Activated CD4-positive, alpha-beta T cell treated with anti-CD3 and anti-CD28 coated beads for 36 hours (primary cell): ENCODE measurements at places on chromosomes 12 and 14. TPM values are rescaled to one million over a fixed set of nuclear protein-coding genes. Genes with fewer than 3 reads are reported as not detected.
A peak's percentile ranks its signal among the peaks of the same experiment; 100 is the strongest.

GRCh38 chr12:29960122-29960521 is 176.4 kb upstream of the TMTC1 start:
- DNase-seq, result no peak

- DNase-seq, result no peak
Observed at GRCh38 chr12:44053549-44054127, 217.8 kb downstream of the TMEM117 start.

- DNase-seq, result no peak
Observed at GRCh38 chr14:84127495-84127894, 1402.4 kb upstream of the FLRT2 start.

DNA sequence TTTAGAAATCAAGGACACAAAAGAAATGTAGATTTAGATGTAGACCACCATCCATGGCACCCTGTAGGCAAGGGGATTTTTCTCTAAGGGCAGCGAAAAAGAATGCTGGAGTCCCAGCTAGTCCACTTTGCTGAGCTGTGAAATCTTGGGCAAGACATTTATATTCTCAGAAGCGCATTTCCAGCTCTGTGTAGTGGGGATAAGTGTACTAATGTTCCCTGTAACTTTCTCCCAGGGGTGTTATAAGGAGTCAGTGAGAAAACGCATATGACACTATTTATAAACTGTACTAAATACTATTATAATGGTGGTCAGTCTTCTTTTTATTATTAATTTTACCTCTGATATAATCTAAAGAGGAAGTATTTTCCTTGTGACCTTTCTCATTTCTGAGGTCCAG is 133.4 kb upstream of the FRMD6 start:
- DNase-seq, result no peak

GRCh38 chr14:35999294-35999693 is 173.2 kb downstream of the BRMS1L start:
- DNase-seq, result no peak

- DNase-seq, result peak; percentile 49
Observed at GRCh38 chr12:122023339-122024131, 1.9 kb downstream of the BCL7A start.

- DNase-seq, result no peak
Observed at GRCh38 chr14:59140106-59140843, 48.2 kb upstream of the DAAM1 start.

DNA sequence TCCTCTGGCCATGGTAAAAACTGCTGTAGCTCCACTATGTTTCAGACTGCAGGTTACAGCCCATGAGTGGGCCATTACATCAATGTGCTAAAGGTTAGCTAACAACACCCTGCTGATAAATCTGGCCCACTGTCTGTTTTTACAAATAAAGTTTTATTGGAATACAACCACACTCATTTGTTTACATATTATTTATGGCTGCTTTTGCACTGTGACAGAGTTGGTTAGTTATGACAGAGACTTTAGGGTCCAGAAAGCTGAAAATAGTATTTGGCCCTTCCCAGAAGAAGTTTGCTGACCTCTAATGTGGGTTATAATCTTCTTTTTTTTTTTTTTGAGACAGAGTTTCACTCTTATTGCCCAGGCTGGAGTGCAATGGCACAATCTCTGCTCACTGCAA is 134.2 kb upstream of the PWP1 start:
- no peak for DNase-seq

DNA sequence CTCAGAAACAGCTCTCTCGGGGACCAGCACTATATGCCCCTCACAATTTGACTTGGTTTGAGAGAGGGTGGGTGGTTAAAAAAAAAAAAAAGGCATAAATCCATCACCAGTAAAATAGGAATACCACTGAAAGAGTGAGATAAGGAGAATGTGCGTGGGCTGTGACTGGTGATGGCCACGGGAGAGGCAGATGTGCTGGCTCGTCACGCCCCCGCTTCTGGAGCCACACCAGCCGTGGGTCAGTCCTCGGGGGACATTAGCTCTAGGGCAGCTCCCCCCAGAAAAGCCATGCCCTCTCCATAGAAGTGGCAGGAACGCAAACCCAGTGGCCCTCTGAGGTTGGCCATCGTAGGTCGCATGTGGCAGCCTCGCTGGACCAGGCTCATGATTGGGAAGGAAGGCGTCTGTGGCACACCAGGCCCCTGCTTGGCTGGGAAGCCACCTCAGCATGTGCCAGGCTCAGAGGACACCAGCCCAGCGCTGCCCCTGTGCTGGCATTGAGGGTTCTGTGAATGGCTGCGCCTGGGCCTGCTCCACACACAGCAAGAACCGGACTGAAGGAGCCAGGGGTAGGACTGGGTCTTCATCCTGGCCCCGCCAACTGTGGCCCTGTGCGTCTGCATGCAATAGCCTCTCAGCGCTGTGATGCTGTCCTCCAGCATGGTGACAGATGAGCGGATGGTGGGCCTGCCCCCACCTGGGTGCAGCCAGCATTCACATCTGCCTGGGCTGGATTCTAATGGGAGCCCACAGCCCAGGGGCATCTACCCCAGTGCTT is 110.5 kb downstream of the PIWIL1 start:
- DNase-seq, result no peak

DNA sequence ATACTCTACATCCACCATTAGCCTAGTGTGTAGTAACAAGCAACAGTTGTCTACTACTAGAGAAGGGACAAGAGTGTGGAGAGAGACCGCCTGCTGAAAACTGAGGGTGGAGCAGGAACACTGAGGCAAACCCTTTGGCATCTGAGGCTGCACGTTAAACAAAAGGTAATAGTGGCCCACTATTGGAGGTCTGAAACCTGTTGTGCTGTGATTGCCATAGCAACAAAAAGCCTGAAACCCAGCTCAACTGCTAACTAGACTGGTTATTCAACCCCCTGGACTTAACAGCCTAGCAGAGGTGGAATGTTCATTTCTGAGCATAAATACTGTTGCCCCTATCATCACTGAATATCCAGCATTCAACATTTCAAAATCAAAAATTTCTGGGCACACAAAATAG is 43.0 kb downstream of the PPP4R4 start:
- no peak for DNase-seq

GRCh38 chr12:12616512-12617310 is 5.0 kb downstream of the CREBL2 start:
- no peak for DNase-seq

GRCh38 chr14:90722590-90722989 is 93.6 kb downstream of the TTC7B start:
- no peak for DNase-seq

DNA sequence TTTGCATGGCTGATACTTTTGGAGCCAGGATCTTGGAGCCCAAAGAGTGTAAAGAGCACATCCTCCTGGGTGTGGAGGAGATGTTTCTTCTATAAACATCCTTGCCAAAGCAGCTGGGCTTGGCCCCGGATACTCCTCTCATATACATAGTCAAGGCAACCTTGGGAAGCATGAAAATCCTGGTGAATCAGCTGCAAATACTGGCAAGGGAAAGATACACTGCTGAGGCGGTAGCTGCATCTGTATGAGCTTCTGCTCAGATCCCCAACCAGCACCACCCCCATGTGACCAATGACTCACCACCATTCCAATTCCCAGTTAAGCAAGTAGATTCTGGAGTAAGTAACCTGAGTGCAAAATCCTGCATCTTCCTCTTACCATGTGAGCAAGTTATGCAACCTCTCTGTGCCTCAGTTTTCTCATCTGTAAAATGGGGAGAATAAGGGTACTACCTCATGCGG is 567.4 kb downstream of the MED13L start:
- no peak for DNase-seq

DNA sequence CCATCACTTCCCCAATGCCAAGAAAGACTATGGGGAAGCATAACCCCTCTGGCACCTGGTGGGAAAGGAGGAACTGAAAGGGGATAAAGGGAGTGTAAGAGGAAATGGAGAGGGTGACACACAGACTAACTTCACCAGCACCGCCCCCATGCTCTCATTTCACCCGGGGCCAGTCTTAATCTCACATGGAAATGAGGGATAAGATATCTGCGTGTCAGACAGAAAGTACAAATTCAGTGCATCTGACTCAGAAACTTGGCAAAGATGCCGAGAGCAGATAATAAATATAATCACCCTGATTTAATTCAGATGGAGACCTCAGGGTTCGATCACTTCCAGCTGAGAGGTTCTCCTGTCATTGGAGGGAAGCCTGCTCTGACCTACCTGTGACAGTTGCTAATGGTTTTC is 191.6 kb downstream of the DUSP6 start:
- DNase-seq, result peak; percentile 75

DNA sequence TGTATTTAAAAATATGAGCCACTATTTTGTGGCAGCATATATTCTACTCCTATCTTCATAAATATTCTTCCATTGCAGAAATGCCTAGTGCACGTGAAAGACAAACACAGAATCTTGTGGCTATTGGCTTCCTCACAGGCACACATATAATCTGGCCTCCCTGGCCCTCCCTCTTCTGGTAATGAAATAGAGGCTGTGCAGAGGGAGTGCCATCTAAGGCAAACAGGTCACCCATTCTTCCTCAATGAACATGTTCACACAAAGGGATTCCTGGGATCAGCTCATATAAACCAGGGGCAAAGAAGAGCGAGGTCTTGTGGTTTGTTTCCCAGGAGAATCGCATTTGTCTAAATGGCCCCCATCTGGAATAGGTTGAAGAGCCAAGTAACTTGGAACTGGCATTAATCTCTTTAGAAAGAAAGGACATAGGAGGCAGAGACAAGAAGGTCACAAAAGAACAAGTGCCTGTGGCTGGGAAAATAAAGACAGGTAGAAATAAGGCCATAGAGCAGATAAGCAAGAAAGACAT is 171.6 kb upstream of the PTPRQ start:
- DNase-seq, result no peak

DNA sequence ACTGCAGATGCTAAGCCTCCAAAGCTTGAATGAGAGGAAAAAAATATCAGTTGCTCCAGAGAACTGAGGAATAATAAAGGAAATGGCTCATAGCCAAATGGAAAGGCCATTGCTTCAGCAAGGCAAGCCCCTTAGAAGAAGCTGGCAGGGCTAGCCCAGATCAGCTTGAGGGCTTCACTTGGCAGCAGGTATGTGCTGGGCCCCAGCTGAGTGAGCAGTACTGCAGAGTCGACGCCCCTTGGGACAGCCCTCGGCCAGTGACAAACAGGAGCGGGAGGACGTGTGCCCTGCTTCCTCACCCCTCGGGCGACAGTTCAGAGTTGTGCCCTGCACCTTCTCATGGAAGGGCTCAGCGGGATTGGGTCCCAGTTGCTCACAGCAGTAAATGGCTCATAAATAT is 1031.2 kb upstream of the TMEM132C start:
- DNase-seq, result no peak

GRCh38 chr14:96229315-96229714 is 24.7 kb downstream of the BDKRB2 start:
- DNase-seq, result no peak

GRCh38 chr12:10562306-10562933 is 51.0 kb downstream of the MAGOHB start:
- peak; percentile 22 for DNase-seq

GRCh38 chr12:94643606-94644005 is 6.8 kb downstream of the TMCC3 start:
- no peak for DNase-seq

P2RX4 gene
- 21.6 TPM for total RNA-seq

DENND5B gene
- 0.32 TPM for total RNA-seq

CD163 gene
- total RNA-seq, result not detected

LRRC10 gene
- total RNA-seq, result not detected

KCNJ8 gene
- total RNA-seq, result not detected

THTPA gene
- 8.3 TPM for total RNA-seq

CCDC85C gene
- total RNA-seq, result 6.1 TPM

DNAJC22 gene
- total RNA-seq, result not detected

RIPK3 gene
- total RNA-seq, result 9.4 TPM

PPP1R3E gene
- total RNA-seq, result 30.9 TPM
